Activated T-cell treated with anti-CD3 and anti-CD28 coated beads for 48 hours (primary cell): ENCODE measurements at places on chromosomes 11 and 22.

- no peak for DNase-seq
These were observed 15.7 kb downstream of the SPTY2D1 start for GRCh38 chr11:18618342-18619025.

- DNase-seq: no peak
These were observed 142.8 kb downstream of the COMMD9 start for GRCh38 chr11:36146437-36146836.

- DNase-seq: peak; percentile 62
These were observed 26.1 kb upstream of the EED start for GRCh38 chr11:86218125-86219084.

- DNase-seq: no peak
These were observed 3.3 kb downstream of the TSPAN4 start for GRCh38 chr11:845872-846495.

DNA sequence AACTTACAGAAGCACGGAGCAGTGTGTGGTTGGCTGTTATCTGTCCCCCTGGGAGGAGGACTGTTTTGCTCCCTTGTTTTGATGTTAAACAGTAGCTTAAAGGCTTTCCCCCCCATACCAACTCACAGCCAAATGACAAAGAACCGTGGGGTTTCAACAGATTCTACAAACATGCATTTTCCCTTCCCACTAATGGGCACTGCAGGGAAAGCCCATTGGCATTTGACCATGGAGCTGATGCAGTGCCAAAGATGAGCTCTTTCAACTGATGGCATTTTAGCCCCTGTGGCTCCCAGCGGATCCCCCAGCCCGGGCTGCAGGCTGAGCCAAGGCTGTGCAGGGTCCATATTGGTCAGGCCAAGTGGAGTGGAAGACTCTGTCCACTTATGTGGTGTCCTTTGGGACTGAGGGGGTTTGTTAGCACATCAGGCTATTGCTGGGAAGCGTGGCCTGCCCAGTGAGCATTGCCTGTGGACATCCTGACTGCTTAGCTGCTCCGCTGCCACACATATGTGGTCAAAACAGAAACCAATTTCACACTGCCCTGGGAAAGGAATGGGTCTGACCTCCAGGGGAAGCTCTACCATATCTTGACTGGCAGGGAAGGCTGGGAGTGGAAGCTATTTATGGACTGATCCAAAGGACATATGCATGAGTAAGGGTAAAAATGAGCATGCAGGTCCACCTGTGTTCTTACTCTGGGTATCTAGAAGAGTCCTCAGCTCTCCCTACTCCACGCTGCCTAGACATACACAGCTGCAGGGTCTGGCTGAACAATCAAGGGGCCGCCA lies 116.4 kb upstream of the PARVA start:
- DNase-seq: no peak

DNA sequence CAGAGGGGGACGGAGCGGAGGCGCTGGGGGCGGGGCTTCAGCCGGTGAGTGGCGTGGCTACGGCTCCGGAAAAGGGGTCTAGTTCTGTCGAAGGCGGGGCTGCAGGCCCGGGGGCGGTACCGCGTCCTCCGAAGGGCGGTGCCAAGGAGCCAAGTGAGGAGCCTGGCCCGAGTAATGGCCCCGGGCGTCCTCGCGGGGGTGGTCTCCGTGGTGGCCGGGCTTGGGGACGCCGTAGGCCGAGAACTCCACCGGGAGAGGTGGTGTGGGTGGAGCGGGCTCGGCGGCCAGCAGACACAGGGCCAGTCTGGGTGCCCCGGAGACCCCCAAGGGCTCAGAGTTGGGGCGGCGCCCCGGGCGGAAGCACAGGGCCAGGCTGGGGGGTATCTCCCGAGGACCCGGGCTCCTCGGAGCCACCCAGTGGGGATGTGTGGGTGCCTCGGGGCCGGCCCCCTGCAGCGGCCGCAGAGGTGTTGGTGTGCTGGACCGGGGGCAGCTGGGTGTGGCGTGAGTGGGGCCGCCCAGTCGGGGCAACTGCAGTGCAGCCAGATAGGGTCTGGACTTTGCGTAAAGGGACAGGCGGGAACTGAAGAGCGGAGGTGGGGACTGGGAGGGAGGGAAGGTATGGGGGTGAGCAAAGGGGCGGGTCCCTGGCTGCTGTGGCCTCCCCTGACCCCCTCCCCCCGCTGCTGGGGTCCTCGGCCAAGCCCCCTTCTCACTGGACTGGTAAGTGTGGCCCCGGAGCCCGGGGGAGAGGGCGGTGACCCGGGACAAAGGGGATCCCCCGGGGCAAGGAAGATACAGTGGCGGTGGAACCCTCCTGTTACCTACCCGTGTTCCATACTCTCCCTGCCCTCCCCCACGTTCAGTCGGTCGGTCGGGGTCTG lies 838 bp downstream of the FKBP2 start:
- no peak for DNase-seq

GRCh38 chr11:123011510-123011909 lies 29.9 kb upstream of the BSX start:
- DNase-seq: no peak

GRCh38 chr11:132114185-132114584 lies 743.8 kb downstream of the NTM start:
- DNase-seq: no peak

DNA sequence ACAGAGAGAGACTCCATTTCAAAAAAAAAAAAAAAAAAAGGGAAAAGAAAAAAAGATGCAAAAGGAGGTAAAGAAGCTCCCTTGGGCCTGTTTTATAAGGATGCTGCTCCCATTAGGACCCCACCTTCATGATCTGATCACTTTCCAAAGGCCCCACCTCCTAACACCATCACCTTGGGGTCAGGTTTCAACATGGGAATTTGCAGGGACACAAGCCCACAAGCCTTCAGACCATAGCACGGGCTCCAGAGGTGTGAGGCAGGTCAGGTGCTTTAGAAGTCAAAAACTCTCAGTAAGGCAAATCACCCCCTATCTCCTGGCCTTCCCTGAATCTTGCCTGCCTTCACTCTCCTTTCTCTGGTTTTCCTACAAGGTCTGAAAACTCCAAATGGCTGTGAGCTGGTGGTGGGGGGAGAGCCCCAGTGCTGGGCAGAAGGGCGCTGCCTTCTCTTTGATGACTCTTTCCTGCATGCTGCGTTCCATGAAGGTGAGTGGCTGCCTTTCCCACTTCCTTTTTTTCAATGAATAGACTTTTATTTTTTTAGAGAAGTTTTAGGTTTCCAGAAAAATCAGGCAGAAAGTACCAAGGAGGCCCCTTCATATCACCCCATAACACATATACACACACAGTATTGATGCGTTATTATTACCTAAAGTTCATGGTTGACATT lies 13.2 kb downstream of the ASPHD2 start:
- no peak for DNase-seq

GRCh38 chr11:109821511-109821910 lies 271.7 kb upstream of the ZC3H12C start:
- DNase-seq: no peak

DNA sequence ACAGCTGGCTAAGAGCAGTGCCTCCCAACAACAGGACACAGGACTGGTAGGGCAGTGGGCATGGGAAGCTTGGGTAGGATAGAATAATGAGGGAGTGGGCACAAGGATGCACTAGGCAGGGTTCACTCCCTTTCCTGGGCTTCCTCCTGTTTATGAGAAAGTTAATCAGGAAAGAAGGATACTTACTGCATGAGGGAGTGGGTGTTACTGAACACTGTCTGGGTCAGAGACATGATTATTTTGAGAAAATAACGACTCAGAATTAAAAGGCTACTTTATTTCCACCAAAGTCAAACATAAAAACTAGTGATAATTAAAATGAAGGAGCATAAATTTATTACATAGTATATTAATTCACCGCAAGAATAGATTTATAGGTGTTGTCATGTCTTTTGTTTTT lies 35.8 kb downstream of the NCAM1 start:
- DNase-seq: no peak

DNA sequence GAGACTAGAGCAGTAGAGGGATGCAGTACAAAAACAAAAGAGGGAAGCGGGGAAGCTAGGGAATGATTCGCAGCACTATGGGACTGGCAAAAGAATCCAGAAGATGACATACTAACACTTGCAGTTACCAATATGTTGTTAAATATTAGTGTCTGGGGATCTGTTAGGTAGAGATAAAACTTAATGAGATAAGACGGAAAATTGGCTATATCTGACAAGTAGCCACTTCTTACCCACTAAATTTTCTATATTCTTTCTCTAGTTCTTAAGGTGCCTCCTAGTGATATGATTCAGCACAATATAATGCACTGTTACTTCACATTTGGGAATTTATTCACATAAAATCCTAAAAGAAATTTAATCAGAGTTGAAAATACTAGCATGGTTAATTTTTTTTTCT lies 30.8 kb downstream of the CCDC90B start:
- DNase-seq: no peak

DNA sequence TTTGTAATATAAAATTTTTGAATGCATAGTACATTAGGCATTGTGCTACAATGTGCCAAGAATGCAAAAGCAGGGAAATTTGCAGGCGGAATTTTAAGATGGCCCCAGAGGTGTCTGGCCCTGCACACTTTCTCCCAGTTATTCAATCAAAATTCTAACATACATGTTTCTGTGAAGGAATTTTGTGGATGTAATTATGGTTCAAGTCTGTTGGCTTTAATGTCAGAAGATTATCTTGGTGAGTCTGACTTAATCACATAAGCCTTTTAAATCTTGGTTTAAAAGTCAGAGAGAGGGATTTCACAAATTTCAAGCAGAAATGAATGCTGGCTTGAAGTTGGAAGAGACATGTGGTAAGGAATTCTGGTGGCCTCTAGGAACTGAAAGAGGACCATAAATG lies 423.4 kb upstream of the CCDC179 start:
- no peak for DNase-seq

DNA sequence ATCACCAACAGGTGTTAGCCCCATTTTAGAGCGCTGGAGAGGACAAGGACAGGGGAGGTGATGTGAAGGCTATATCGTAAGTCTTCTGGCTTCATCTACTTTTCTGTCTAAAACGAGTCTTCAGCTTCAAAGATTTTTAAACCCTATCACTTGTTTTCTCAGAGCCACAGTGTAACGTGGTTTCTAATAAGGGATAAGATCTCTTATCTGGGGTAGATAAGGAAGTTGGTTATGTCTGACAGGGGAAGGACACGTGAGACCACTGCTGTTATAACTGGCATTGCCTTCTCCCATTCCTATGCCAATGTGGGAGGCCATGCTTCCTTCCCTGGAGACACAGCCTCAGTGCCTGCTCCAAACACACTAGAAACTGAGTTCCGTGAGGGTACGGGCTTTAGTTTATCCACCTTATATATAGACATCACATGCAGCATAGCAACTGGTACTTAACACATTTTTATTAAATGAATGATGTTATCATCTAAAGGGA lies 39.3 kb downstream of the LARGE2 start:
- no peak for DNase-seq

- peak; percentile 42 for DNase-seq
These were observed 50.2 kb downstream of the LIF start for GRCh38 chr22:30196141-30196879.

DNA sequence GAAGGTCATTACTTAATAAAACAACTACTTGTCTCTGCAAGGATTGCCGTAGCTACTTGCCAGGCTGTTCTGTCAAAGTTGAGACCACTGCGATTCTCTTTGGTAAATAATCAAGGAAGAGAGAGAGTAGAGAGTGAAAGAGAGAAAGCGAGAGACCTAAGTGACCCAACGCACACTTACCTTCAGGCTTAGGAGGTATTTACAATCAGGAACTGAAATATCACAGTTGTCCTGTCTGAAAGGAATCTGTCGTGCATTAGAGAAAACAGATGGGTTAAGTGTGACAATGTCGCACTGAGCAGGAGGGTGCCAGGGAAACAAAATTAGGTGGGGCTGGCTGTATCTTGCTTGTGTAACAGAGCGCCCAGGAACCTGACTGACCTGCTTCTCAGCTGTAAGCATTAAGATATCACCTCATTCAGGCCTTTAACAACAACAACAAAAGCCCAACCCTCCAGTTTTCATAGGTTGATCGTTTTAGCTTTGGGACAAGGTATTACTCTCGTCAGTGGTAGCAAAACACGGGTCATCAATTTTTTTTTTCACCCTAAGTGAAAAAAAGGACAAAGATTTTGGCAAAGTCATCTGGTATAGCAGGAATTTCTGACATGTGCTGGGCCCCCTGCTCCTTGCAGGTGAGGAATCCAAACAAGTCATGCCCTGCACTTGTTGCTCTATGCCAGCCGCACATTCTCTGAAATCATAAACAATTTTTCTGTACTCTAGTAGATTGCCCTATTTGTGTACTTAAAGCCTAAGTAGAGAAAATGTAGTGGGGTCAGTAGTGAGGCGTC lies at the start of gene MUC15:
Gene MUC15 (minus strand): TSS at position 403 of the 794 bp plus-strand sequence. CDS start 5,169 bp downstream, outside the sequence.
- DNase-seq: no peak

DNA sequence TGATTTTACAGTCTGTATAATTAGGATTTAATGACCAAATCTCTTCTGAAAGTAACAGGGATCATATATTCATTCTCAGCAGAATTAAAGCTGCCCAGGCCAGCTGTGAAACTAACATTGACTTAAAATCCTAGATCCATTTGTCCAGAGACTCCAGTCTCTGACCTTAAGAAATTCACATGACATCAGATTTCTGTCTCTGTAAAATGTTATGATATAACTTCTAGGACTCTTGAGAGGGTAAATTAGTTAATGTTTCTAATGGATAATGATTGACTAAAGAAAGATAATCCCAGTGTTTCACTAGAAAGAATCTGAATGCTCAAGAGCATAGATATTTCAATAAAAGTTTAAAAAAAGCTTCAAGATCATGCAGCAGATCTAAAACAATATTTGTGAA lies 6.3 kb downstream of the NOX4 start:
- DNase-seq: no peak

DNA sequence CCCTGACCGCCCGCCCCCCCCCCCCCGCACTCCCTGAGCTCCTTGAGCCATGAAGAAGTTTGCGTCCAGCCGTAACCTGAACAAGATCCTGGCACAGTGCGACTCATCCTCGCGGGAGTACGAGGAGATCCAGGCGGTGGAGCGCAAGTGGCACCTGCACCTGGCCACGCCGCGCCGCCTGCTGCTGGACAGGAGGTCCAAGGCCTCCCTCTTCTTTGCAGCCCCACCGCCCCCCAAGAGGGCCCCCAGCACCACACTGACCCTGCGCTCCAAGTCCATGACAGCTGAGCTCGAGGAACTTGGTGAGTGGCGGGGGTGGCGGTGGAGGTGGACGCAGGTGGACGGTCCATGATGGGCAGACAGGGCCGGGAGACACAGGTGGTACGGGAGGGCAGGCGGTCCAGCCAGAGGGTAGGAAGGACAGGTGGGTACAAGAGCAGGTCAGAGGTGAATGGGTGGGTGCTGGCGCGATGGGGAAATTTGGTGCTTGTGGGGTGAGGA lies 32.1 kb upstream of the ACR start:
- no peak for DNase-seq

DNA sequence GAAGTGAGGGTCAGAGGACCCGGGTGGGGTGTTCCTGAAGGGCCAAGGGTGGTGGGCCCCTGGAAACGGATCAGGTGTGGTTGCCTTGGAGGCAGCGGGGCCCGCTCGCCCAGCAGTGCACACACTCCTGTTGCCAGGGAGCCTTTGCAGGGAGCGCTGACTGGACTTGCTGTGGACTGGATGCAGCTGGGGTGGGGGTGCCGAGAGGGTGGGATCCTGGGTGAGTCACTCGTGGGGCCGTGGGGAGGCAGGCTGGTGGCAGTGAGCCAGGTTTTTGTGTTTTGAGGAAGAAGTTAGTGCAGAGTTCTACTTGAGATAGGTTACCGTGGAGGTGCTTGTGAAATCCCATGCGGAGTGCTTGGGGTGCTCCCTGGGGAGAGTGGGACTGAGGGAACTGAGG lies 1.3 kb downstream of the MRPL23 start:
- DNase-seq: no peak

- no peak for DNase-seq
These were observed 36.6 kb downstream of the MB start for GRCh38 chr22:35580351-35581022.

GRCh38 chr11:43941257-43941994 lies 1.0 kb upstream of the C11orf96 start:
- no peak for DNase-seq
